Stomach (tissue), 19 donors: ENCODE measurements at places on chromosomes 1 and 21. TPM values are rescaled to one million over a fixed set of nuclear protein-coding genes. Genes with fewer than 3 reads are reported as not detected.

AMY1B gene
- not detected for polyA plus RNA-seq

TGFB2 gene
- 3.2 TPM for polyA plus RNA-seq

KRTAP13-2 gene
- not detected for polyA plus RNA-seq

LHX8 gene
- polyA plus RNA-seq, result not detected

PRKAA2 gene
- 0.93 TPM for polyA plus RNA-seq

RYR2 gene
- polyA plus RNA-seq, result 1.4 TPM

DNA sequence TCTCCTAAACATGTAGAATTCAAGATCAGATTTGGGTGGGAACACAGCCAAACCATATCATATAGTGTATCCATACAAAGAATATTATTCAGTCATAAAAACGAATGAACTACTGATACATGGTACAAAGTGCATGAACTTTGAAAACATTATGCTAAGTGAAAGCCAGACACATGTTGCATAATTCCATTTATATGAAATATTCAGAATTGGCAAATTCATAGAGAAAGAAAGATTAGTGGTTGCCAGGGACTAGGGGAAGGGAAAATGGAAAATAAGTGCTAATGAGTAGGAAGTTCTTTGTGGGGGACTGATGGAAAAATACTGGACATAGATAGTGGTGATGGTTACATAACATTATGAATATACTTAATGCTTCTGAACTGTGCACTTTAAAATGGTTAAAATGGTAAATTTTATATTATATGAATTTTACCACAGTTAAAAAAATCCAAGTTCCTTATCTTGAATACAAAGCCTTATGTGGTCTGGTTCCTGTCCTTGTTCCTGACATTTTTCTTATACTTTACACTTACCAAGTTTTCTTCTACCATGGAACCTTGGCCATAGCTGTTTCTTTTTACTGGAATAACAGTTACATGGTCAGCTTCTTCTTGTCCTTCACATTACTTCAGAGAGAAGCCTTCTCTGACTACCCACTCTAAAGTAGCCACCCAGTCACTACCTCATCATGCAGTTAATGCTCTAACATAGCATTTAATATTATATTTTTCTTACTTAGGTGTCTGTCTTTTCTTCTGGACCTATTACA lies 64.0 kb downstream of the CCDC18 start:
- DNase-seq, result no peak

DNA sequence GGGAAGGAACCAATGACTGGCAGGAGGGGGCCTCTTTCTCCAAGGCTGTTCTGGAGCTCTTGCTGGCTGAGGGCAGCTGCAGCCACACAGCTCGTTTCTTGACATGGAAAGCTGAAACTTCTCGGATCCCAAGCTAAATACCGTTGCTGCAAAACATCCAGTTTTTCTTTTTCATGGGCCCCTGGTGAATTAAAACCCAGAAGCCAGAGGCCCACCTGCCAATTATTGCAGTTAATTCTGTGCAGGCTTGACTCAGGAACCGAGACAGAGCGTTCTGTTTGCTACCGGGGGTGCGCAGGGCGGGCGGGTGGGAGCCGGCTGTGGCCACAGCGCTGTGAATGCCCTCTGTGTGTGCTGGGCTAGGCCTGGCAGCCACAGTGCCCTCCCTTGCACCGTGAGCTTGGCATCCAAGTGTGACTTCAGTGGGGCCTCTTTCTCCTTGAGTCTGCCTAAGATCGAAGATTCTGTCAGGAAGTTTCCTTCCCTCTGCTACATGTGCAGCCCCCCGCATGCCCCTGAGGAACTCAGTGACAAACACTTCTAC lies 19.9 kb upstream of the KCNE2 start:
- no peak for DNase-seq

DNA sequence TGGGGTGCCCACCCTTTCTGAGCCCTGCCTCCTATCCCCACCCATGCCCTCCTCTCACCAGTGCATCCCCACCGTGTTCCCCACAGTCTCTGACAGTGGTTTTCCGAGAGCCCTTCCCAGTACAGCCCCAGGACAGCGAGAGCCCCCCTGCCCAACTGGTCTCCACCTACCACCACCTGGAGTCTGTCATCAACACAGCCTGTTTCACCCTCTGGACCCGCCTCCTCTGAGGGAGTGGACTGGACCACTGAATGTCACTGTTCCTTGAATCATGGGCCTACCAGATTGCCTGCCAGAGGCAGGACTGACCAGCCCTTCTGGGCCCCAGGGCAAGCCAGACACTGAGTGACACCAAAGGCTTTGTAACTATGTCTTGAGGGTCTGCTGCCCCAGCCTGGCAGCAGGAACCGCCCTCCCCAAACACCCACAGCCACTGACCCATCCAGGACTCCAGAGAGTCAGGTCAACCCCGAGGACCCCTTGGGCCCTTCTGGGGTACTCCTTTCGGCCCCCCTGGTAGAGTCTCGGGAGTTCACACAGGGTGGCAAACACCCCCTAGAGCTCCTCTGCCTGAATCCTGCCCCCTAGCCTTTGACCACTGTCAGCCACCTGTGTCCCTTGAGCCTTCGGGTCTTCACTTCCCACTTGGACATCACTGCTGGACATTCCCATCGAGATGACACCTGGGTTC lies 3.3 kb downstream of the HYI start:
- DNase-seq, result no peak

DNA sequence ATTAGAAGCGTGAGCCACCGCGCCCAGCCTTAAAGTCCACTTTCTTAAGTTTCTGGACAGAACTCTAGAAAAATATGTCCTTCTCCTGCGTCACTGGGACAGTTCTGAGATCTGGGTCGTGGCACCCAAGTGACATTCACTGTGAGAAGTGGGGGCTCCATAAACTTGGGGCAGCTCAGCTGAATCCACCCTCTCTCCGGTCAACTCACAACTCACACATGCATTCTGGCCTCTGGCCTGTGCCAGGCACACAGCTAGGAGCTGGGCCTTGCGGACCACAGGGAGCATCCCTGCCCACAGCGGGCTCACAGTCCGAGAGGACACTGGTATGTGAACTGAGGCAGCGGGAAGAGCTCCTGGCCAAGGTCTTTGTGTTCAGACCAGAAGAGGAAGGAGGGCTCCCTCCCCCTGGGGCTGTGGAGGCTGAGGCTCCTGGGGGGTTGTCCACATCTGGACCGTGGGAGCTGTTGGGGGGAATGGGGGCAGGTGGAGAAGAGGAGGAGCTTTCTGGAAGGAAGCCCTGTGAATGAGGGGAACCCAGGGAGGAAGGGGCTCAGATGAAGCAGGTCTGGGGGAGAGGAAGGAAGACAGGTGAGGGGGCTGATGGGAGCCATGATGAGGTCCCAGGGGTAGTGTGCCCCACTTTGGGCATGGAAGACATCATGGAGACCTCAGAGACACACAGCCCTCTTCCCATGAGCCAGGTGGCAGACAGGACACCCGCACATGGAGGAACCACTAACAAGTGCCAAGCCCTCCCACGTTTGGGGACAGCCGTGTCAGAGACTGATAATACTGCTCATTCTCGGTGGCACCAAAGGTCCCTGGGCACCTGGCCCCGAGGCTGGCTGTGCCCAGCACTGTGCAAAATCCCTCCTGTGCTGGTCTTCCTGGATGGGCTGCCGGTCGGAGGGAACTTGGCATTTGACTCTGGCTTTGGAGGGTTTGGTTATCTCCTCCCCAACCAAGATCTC lies 191.0 kb upstream of the VAMP3 start:
- DNase-seq, result no peak
